Stimulated activated memory B cell treated with anti-CD40 and anti-IgM and Interleukin-4, amounts not matched to agents 10 μg/mL and 1 μg/mL and 100 μg/mL, for 72 hours (primary cell): ENCODE measurements at places on chromosomes 12 and 14.

DNA sequence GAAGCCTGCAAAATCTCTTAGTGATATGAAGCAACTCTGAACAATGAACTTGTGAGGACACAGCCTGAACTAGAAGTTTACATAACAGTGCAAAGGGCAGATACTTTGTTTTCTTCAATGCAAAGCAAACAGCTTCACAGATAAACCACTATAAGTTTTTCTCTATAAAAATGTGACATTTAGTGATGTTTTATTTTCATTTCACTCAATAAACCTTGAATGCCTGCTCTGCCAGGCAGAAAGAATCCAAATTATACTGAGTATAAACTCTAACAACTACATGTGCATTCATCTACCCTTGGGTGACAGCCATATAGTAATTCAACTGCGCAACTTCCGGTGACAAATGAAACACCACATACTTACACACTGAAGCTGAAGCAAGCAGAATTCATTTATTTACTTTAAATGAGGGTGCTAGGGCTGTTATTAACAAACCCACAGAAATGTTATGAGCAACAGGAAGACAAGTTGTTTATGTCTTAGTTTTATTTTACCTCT is 10.3 kb downstream of the DCP1B start:
- ATAC-seq: no peak

DNA sequence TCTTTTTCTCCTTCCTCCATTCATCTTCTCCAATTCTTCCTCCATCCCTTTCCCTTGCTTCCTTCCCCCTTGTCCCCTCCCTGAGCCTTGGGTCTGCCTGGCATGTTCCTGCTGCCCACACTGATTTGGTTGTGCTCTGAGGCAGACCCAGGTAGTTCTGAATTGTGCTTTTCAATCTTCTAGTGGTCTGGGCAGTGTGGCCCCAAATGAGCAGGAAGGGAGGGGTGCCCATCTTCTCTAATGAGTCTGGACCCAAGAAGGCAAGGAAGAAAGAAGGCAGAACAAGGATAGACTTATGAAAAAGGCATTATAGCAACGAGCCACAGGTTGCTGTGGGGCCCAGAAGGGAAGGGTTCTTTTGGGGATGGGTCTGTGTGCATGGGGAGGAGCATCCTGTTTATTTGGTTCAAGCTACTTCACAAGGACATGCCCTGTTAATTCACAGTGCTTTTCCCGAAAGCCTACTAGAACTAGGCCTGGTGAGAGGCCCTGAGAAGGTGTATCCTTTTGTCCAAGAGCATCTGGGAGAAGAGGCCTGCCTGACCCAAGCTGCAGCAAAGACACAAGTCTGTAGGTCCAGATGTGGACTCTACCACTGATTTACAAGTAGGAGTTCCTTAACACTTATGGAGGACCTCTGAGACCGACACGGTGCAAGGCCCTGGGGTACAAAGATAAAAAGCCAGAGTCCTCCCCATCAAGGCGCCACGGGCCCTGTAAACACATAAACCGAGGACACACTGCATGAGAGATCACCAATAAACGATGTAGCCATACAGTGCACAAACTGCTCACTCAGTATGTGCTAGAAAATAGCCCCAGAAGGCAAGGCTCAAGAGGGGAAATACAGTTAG is 1.1 kb upstream of the SUSD6 start:
- ATAC-seq: no peak

- no peak for ATAC-seq
Measured at GRCh38 chr12:119036878-119037825, 55.8 kb downstream of the SRRM4 start.

DNA sequence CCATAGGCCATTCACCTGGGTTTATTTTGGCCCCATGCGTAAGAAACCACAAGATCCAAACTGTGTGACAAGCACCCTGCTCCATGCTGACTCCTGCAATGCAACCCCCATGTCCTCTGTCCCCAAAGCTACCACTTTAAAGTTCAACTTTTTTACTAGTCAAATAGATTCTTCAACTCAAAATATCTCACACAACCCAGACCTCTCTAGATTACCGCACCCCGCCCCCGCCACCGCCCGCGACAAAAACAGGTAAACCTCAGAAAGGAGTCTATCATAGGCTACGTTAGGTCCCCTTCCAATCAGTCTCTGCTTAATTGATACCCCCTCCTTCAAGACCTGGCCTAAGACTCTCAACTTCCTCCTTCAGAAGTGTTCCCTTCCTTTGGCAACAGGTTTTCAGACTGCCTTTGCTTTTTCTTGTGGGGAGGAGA is 2.2 kb downstream of the ZFP36L1 start:
- no peak for ATAC-seq

DNA sequence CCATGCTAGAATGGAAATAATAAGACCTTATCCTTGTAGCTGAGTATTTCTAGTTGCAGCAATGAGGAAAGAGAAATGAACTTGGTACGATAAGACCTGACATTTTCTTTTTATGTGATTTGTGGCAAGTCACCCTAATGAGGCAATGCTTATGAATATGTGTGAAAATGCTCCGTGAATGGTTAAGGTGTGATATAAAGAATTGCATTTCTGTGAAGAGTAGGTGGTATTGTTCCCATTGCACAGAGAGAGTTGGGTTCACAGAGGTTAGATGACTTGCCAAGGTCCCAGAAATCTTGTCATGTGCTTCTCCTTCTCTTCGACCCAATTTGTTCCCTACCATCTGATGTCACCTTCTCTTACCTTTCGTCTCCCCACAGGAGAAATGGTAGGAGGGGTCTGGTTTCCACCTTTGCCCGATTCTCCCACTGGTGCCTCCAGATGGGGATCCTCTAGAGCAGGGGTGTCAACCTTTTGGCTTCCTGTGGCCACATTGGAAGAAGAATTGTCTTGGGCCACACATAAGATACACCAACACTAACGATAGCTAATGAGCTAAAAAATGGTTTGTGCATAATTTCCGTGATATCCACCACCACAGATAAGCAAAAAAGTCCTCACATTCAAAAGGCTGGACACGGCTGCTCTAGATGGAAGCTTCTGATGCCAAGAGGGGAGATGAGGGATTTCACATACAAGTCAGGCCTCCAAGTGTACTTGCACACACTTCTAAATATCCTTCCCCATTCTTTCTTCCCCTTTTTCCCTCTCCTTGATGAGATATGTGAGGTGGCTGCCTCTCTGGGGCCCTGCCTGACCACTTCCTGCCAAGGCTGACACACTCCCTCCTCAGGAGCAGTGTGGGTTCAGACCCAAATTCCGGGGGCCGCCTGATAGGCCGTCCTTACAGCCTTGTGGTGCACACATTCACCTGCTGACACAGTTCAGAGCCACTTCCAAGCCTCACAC is 96.1 kb downstream of the PLXNC1 start:
- ATAC-seq: peak; percentile 74

GRCh38 chr12:125267114-125267513 is 201.9 kb downstream of the AACS start:
- ATAC-seq: no peak

DNA sequence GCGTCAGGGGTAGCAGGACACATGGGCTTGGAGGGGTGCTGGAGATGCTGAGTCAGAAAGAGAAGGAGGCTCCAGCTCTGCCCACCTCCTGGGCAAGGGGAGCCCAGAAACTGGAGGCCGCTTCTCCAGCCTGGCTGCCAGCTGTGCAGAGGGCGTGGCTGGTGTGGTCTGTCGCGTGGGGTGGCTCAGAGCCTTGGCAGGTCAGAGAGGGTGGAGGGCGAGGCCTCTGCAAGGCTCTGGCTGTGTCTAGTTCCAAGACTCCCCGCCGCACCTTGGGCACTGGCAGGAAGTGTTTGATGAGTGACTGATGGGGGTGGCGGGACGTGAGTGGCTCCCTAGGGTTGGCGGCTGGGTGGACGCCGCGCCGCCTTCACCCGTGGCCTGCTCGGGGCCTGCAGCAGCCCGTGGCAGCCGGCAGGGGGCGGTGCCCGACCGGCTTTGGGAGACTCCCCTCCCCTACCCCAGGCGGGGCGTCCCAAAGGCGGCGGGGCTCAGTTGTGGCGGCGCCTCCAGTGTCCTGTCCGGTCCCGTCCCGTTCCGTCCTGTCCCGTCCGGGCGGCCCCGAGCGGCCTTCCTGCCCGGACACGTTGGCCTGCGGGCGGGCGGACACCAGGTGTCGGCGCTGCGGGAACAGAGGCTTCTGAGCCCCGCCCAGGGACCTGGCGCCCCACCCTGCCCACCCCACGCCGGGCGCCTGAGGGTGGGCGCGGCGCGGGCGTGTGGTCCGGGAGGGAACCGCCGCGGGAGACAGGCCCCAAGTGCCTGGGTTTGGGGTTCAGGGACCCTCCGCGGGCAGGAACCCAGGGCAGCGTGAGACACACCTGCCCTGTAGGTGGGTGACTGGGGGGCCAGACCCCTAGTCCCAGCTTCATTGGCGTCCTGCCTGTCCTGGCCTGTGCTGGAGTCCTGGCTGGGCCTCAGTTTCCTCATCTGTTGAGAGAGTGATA is 39.7 kb downstream of the KRT80 start:
- peak; percentile 63 for ATAC-seq

DNA sequence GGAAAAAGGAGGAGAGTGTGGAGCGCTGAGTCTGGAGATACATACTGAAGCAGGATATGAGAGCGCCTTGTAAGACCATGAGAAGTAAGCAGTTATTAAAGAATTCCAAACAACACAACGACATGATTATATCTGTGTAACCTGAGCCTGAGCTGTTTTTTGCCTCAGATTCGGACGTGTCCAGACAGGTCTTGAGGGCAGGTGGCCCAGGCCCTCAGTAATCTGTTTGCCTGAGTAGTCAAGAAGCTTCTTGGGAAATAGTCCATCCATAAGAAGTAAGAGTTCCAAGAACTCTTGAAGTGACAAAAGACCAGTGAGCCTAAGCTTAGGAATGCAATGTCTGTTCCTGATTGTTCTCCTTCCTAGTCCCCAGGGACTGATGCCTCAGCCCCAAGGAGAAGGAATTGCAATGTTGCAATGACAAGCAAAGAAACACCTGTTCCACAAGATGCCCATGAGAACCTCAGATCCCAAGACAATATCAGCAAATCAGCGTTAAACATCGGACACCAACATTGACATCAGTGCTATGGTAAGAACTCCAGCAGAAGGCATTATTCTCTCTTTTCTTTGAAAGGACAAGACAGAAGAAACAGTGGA is 34.7 kb upstream of the ADAMTS20 start:
- ATAC-seq: no peak

DNA sequence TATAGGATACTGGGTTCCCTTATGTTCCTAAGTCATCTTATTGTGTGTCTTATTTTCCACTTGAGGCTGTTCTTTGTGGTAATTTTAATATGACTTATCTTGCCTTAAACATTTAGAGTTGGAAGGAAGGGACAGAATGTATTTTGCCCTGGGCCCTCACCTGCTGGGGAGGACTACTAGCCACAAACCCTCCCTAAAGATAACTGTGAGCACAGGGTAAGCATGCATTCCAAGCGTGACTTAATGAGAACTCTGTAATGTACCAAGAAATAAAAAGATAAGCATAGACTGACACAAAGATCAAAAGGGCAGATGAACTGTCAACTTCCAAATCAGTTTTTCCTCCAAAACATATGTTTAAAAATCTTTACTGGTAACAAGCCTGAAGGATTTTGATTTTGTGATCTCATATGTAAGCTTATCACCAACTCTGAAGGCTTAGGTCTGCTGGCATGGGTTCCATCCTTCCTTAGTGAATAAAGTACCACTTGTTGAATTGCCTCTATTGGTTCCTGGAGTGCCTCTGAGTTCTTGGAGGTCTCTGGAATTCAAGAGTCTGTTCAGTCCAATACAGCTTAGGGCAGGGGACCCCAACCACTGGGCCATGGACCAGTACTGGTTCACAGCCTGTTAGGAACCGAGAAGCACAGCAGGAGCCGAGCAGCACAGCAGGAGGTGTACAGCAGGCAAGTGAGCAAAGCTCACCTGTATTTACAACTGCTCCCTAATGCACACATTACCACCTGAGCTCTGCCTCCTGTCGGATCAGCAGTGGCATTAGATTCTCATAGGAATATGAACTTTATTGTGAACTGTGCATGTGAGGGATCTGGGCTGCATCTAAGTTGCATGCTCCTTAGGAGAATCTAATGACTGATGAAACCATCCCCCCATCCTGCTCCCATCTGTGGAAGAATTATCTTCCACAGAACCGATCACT is 29.8 kb upstream of the NFYB start:
- ATAC-seq: no peak

DNA sequence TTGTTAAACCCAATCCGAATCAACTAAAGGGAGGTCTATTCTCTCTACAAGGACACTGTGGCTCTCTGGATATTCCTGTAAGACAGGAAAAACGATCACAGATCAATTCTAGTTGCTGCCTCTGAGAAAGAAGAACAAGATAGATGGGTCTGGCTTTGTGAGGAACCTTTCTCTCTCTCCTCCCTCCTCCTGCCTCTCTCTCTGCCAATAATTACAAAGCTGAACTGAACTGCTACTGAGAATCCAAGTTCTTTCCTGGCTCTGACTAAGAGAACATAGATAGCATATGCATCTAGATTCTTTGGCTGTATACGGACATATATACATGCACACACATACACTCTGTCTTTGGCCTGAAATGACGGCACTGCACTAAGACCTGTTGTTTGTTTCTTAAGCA is 27.6 kb downstream of the ETV6 start:
- no peak for ATAC-seq

- no peak for ATAC-seq
Measured at GRCh38 chr12:110354172-110354780, 49.2 kb downstream of the ANAPC7 start.

DNA sequence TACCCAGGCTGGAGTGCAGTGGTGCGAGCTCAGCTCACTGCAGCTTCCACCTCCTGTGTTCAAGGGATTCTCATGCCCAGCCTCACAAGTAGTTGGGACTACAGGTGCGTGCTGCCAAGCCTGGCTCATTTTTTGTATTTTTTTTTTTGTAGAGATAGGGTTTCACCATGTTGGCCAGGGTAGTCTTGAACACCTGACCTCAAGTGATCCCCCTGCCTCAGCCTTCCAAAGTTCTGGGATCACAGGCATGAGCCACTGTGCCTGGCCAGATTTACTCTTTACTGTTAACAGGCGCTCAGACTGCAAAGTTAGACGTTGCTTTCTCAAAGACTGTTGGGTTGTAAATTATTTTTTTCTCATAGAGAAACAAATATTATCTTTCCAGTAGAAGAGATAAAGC is 46.1 kb upstream of the LRRK2 start:
- ATAC-seq: no peak

- peak; percentile 74 for ATAC-seq
Measured at GRCh38 chr14:33972583-33973081, 21.8 kb upstream of the EGLN3 start.

- no peak for ATAC-seq
Measured at GRCh38 chr14:92546347-92547053, 32.9 kb downstream of the RIN3 start.

DNA sequence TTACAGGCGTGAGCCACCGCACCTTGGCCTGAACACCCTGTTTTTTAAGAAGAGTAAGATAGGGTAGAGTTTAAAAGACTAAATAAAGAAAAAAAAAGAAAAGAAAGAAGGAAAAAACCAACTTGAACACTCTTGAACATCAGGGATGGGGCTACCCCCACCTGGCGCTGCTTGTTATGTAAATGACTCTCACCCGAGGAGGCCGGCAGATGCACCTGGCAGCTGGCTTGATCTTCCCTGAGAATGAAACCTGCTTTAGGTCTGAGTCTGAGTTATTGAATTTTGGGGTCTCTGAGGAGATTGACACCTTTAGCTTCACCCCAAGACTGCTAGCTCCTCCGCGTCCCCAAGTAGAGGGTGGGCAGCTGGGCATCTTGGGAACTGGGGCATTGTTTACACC is 15.5 kb upstream of the MEG3 start:
- ATAC-seq: no peak
